K562 (cell line): ENCODE measurements at places on chromosomes 7 and 10.
A peak's percentile ranks its signal among the peaks of the same experiment; 100 is the strongest.

DNA sequence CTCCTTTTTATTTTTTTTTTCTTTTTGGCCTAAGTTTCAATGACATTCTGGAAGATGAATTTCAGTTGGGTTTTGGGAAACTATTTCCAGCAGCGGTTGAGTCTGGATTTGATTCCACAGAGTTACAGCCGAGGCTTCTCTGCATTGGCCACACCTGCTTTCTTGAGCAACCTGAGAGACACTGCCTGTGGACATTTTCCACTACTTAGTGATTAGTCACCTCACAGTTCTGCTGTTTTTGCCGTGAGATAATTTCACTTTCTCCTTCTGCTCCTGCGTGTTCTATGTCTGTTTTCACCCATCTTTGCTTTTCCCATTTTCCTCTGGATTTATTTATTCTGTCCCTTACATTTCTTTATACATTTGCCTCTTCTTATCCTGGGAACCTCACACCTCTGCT, 243.0 kb downstream of the BICC1 start:
- DNase-seq, result no peak

DNA sequence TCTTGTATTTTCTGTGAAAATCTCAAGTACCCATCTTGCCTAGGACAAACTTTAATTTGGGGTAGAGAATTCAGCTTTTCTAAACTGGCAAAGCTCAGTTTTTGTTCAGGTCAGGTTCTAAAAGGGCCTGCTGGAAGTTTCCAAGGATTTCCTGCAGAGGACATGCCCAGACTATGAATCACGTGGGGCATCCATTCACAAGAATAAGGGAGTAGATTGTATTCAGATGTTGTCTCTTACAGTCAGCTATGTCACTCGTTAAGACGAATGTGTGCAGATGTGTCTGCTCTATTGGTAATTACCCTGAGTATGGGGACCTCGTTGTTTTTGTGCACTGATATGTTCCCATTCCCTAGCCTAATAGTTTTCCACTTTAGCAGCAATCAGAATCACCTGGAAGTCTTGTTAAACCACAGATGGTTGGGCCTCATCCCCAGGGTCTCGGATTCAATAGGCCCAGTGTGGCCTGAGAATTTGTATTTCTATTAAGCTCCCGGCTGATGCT, 81.0 kb upstream of the ITPRID1 start:
- no peak for DNase-seq

DNA sequence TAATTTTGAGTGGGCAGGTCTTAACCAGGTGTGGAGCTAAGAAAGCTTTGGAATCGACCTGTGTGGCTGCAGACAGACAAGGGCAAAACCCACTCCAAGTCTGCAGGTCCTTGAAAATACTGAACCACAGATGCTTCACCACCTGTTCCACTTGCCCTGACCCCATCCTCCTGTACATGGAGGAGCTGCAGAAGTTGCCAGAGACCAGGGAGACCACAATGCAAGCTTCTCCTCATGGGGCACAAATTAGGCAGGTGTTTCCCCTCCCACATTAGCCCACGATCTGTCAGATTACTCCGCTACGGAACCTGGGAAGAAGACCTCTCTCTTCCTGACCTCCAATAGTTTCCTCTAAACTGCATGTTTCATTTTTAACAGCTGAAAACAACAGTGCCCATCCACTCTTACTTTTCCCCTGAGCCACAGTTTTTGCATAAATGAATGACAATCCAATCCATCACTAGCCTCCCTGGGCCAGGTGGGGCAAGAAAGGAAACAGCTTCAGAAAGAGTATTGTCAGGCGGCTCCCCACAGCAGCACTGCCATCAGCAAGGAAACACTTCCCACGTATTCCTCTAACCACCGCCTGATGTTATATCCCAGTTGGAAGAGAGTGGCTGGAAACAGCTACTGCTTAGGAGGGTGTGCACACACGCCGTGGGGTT, 141.6 kb downstream of the PRKAG2 start:
- DNase-seq, result no peak

DNA sequence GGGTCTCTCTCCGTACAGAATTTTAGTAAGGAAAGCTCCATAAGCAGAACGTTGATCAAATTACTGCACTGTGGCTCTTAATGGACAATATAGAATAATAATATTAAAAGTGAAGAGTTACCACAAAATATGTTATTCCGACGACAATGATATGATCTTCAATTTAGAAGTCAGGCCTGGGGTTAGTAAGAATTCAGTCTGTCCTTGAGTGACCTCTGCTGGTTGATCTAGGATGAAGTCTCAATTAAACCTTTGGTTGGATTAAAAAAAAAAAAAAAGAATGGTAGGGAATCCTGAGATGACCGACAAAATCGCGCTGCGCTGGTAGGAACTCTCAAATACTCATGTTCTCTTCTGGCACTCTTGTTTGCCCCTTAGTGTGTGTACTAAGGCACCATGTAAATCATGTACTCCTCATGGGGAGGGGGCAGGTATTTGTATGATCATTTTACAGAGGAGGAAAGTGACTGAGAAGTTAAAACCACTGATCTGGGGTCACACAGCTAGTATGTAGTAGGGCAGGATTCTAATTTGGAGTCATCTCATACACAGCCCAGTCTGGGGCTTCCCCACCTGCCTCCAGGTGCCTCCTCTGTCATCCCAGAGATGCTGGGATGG, 161.3 kb upstream of the NPVF start:
- peak; percentile 26 for DNase-seq

- DNase-seq, result no peak
Measured at GRCh38 chr7:128826512-128826911, 3.7 kb upstream of the FLNC start.

DNA sequence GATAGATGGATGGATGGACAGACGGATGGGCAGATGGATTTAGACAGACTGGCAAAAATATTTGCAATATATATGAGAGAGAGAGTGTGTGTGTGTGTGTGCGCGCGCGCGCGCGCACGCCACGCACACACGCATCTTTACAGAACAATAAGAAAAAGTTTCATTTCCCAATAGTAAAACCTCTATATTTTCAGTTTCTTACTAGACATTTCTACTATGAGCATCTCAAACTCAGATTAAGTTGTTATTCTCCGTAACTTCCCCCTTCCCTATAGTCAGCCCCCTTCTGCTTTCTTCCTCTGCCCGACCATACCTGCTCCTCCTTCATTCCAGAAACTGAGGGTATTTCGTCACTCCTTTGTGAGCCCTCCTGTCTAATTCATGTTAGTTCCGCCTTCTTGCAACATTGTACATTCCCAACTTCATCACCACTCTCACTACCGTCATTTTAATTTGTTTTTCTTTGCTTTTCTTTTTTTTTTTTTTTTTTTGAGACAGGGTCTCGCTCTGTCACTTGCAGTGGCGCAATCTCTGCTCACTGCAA, 154.4 kb upstream of the SH2B2 start:
- DNase-seq, result no peak

- no peak for DNase-seq
Measured at GRCh38 chr10:75117995-75118394, 6.5 kb downstream of the SAMD8 start.

DNA sequence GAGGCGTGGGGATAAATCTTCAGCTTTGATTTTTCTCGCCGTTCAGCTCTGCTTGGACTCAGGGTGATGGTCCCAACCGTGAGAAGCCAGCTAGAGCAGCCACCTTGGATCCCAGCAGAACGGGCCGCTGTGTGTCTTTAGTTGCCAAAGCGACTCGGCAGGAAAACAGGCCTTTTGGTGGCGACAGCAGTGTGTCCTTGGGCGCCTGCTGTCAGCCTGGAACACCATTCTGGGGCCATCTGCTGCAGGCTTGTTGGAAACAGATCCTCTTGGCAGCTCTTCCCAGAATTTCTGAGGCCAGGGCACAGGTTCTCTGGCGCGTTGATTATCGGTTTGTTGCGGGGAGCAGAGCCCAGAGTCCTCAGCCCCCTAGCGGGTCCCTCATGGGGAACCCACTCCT, 97.6 kb downstream of the CUX1 start:
- DNase-seq, result no peak

DNA sequence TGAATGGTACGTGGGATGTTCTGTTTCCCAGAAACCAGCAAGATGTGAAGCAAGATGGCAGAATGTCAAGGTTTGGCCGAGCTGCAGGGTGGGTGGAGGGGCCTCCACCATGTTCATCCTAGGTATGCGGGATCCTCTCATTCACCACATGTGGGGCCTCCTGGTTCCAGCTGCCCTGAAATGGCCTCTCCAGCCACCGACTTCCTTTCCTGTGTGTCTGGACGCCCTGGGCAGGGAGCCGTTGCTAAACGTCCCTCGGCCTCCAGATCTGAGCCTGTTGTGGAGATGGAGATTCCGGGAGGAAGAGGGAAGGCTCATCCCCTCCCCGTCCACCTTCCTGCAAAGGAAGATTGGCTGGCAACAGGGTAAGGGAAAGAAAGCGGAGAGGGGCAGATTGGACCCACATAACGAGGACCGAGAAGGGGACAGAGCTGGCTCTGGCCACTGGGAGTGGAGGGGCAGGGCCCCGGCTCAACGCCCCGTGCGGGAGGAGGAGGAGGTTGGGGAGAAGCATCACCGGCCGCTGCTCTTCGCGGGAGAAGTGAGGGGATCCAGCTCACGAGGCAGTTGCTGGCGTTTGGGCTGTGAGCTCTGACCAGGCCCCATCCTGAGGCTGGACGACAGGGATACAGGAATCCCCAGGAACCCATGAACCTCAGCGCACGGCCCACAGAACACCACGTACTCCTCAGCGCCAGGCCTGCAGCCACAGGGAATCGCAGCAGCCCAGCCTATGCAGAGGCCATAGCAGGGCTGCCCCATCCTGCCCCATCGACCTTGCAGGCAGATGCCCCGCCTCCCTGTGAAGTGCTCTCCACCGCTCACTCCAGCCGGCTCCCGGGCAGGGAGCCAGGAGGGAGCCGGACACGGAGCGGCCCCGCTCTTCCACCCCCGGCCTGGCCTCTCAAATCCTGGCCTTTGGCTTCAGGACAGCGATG, 98.3 kb downstream of the FOXL3 start:
- DNase-seq, result peak; percentile 11

GRCh38 chr7:47455872-47456185, 126.1 kb downstream of the TNS3 start:
- no peak for DNase-seq
